ENCODE measurements at places on chromosomes 4 and X.

DNA sequence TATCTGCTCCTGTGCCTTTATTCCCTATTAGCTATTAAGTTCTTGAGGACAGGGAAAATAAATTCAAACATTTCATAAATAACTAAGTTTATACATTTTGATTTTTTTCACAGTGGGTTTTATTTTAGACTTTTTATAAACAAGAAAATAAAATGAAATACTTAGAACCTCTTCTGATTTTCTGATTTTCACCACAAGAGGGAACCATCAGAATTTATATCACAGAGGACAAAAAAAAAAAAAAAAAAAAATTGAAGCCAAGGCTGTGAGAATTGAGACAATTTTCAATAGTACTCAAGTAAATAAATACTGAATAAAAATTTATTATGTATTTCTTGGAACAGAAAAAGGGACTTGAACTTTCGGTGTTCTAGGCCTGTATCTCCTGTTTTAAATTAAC is 288.1 kb downstream of the SH3BGRL start:
- DNase-seq, result peak; percentile 14

DNA sequence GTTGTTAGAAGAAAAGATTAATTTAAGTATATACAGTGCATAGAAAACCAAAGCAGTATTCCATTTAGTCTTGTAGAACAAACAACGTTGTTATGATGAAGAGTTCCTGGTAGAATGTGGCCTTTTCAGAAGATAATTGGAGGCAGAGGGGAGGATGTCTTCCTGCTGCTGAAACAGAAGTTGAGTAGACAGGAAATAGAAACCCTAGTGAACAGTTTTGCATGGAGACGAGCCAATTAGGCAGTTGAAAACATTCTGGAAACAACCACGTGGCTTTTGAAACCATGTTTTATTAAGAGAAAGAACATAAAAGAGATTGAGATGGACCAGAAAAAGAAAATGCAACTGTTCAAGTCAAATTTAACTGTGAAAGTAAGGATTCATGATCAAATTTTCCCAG is 325.2 kb downstream of the CAMK2D start:
- DNase-seq, result peak; percentile 31

DNA sequence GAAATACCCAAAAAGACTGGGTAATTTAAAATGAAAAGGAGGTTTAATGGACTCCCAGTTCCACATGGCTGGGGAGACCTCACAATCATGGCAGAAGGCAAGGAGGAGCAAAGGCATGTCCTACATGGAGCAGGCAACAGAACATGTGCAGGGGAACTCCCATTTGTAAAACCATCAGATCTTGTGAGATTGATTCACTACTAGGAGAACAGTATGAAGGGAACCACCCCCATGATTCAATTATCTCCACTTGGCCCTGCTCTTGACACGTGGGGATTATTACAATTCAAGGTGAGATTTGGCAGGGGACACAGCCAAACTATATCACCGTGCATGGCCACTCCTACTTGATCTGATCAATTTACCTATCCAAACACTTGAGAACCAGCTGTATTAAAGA is 131.5 kb upstream of the LDB2 start:
- DNase-seq, result no peak

GRCh38 chrX:134624046-134624430 is 34.2 kb downstream of the PLAC1 start:
- no peak for DNase-seq

DNA sequence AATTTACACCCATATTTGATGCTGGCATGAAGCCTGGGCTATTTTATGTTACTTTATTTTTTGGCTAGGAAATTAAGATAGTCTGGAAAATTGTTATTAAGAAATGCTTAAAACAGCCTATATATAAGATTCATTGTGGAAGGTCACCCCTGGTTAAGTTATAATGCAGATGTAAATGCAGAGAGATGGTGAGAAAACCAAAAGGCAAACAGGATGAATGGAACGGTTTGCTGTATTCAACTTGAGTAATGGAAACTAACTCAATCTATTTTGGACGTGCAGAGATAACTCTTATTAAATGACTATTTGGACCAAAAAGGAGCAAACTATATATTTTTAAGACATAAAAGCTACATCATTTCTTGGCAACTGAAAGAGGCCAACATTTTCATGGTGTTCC is 446.3 kb upstream of the FRG1 start:
- no peak for DNase-seq

GRCh38 chr4:136967069-136967468 is 565.2 kb downstream of the PCDH18 start:
- no peak for DNase-seq

DNA sequence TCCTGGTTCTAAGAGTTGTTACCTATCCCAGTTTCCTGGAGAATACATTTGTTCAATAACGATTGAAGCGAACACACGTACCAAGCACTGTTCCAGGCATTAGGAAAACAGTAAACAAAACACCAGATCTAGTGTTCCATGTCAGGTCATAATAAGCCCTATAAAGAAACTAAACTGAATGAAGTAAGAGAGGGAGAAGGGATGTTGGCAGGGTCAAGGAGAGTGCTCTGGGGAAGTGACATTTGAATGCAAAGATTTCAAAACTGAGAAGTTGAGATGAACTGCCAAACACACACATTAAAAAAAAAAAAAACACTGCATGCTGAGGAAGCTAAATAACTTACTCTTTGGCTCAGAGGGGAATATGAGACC is 14.4 kb upstream of the ENAM start:
- DNase-seq, result no peak

- no peak for DNase-seq
Observed at GRCh38 chrX:68669094-68669860, 21.8 kb downstream of the STARD8 start.

- no peak for DNase-seq
Observed at GRCh38 chr4:181606300-181606699, 636.9 kb upstream of the TENM3 start.

DNA sequence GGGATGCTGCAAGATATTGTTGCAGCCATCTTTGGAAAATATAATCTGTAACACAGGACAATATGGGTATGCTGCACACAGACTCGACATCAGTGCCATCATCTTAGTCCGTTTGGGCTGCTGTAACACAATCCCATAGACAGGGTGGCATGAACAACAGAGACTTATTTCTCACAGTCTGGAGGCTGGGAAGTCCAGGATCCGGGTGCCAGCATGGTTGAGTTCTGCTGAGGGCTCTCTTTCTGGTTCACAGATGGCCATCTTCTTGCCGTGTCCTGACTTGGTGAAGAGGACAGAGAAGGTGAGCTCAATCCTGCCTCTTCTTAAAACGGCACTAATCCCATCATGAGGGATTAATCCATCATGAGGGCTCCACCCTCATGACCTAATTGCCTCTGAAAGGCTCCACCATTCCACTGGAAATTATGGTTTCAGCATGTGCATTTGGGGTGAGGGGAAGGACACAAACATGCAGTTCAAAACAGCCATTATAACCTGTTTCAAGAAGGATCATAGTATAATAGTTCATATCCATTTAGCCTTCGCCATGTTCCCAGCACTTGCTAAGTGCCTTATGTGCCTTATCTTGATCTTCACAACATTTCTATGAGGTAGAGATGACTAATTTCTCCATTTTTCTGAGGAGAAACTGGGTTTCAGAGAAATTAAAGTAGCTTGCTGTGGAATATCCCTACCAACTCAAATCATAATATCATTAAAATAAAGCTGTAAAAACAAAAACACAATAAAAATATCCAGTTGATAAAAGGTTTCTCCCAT is 27.9 kb upstream of the SPP1 start:
- no peak for DNase-seq

DNA sequence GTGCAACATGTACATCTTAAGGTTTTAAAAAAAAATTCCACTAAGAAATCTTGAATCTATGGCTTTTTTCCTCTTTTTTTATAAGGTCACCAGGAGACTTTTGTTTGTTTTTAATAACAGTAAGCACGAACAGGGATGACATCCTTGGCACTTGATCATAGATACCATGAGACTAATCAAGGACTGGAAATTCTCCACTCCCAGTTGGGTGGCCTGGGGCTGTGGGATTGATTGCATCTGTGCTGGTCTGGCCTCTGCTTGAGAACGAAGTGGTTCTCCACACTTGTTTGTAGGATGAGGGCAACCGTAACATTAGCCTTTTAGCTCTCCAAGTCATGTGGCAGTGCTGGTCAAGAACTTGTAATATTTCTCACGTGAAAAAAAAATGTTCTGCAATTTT is 35.4 kb downstream of the SNX25 start:
- no peak for DNase-seq

GRCh38 chrX:119071381-119071780 is 1.4 kb upstream of the CT47C1 start:
- no peak for DNase-seq

GRCh38 chr4:53599632-53600031 is 8.3 kb upstream of the LNX1 start:
- DNase-seq, result no peak

DNA sequence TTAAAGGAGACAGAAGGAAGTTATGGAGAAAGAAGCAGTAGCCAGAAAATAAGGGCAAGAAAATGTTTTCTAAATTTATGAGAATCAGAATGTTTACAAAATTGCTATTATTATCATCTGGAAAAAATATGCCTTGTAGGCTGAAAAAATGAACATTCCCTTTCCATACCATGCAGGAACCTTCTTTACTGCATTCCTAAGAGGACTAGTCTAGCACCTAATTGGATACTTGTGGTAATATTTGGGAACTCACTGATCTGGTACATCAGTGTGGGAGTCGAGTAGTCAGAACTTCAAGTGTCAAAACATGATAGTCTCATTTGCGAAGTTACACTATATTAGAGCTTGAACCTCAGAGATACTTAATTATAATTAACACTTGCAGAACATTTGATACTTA is 51.9 kb downstream of the TET2 start:
- DNase-seq, result no peak

DNA sequence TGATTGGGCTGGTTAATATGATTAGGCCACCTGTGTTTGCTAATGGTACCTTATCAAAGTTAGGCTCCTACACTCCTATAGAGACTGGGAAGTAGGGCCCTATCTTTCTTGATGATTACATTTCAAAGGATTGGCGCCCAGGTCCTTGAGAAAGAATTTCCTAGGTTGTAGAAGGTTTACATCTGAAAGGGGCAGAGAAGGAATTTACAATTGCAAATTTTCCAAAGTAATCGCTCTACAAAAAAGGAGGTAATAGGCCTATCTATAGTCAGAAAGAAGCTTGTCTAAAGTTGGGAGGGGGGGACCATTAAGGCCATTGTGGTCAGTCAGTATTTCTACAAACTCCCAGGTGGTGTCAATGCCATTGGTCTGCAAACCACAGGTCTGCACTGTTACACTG is 638.4 kb downstream of the IL1RAPL1 start:
- DNase-seq, result no peak

- no peak for DNase-seq
Observed at GRCh38 chr4:101594588-101594987, 195.9 kb upstream of the BANK1 start.

GRCh38 chrX:39654952-39655351 is 442.8 kb downstream of the BCOR start:
- no peak for DNase-seq

DNA sequence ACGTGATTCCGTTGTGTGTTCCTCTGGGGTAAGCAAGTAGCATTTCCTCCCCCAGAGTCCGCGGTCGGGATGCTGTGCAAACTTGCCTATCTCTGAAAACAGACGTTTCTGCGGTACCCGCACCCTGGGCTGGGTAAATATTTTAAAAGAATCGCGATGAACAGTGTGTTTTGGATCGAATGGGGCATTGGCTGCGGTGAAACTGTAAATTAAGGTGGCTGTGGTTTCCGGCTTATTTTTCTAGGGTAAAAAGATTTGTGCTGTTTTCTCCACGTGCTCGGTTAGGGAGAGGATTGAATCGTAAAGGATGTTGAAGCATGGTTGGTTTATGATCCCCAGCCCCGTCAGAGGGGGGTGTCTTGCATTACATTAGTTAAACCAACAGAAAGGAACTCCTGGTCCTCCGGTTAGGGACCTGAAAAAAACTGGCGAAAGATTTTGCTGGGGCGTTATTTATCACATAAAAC is 1.2 kb downstream of the HHIP start:
- DNase-seq, result no peak

Data from Kasumi-1 (cell line).